ENCODE measurements at places on chromosomes 2 and 18. TPM values are rescaled to one million over a fixed set of nuclear protein-coding genes. Genes with fewer than 3 reads are reported as not detected.

Gene HOXD13
- 0.10 TPM for total RNA-seq

DNA sequence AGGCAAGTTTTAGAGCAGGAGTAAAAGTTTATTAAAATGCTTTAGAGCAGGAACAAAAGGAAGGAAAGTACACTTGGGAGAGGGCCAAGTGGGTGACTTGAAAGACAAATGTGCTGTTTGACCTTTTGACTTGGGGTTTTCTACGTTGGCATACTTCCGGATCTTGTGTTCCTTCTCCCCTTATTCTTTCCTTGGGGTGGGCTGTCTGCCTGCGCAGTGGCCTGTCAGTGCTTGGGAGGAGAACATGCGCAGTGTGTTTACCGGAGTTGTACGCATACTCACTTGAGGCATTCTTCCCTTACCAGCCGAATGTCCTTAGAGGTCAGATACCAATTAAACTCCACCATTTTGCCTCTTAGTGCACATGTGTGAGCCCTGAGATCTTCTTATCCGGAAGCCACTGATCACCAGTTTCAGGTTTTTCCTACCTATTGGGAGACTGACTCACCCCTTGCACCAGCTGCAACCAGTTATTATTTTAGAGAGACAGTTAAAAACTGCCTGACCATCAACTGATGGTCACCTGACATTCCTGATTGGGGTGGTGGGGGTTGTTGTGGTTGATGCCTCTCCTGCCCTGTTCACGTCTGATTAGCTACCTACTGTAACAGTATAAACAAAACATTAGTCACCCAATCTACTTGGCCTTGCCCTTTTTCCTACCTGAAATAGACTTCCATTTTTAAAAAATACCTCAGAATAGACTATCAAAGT lies 67.5 kb downstream of the NYAP2 start:
- H3K36me3 ChIP-seq, result no peaks in the 10 kb centered on the region
- no peak overlapping the region for H3K4me3 ChIP-seq
- H3K4me1 ChIP-seq, result no peaks in the 10 kb centered on the region

Gene GAL3ST2
- 0.50 TPM for total RNA-seq

Gene CHRND
- 0.17 TPM for total RNA-seq

Data from spinal cord (tissue), 10 donors.